ENCODE measurements at places on chromosomes 3 and 15. TPM values are rescaled to one million over a fixed set of nuclear protein-coding genes. Genes with fewer than 3 reads are reported as not detected.

Gene KNL1
- total RNA-seq: 39.5 TPM

Gene BCL2A1
- total RNA-seq: 2.3 TPM

Gene SLC24A5
- total RNA-seq: 0.26 TPM

DNA sequence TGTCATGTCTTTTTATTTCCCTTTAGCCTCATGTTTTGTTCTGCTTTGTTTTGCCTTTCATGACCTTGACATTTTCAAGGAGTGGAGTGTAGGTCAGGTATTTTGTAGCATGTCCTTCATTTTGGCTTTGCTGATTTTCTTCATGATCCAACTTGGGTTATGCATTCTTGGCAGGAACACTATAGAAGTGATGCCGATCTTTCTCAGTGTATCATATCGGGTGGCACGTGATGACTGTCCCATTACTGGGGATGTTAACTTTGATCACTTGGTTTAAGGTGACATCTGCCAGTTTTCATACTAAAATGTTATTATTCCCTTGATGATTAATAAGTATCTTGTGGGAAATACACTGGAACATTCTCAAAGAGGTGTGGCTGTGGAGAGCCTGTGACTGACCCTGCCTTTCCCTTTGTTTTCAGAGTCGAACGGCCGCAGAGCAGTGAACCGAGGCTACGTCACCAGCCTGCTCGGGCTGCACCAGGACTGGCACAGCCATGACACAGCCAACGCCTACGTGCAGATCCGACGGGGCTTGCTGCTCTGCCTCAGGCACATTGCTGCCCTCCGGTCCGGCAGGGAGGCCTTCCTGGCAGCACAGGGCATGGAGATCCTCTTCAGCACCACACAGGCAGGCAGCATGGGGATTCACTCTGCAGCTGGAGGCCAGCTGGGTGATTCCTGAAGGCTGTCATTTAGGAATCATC is 167.7 kb downstream of the AGBL1 start:
- DNase-seq: no peak

- DNase-seq: peak; percentile 2
These were observed 2.5 kb upstream of the MST1R start for GRCh38 chr3:49906073-49906743.

- DNase-seq: no peak
These were observed at the start of gene PCSK6 for GRCh38 chr15:101489599-101490407. Gene PCSK6 (minus strand): TSS chr15:101489707. CDS start chr15:101489670, 37 bp downstream.

- DNase-seq: peak; percentile 59
These were observed 56.0 kb downstream of the ZMAT3 start for GRCh38 chr3:179015551-179016020.

GRCh38 chr15:67035886-67036285 is 29.5 kb upstream of the SMAD3 start:
- DNase-seq: no peak

- DNase-seq: no peak
These were observed 531.4 kb downstream of the FOXP1 start for GRCh38 chr3:71051893-71052687.

- DNase-seq: no peak
These were observed 10.9 kb downstream of the CCR5AS start for GRCh38 chr3:46395766-46396530.

DNA sequence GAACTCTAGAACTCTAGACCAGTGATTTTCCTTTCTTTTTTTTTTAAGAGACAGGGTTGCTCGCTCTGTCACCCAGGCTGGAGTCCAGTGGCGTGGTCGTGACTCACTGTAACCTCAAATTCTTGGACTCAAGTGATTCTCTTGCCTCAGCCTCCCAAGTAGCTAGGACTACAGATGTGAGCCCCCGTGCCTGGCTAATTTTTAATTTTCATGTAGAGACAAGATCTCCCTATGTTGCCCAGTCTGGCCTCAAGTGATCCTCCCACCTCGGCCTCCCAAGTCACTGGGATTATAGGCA is 359.6 kb downstream of the SHQ1 start:
- DNase-seq: no peak

DNA sequence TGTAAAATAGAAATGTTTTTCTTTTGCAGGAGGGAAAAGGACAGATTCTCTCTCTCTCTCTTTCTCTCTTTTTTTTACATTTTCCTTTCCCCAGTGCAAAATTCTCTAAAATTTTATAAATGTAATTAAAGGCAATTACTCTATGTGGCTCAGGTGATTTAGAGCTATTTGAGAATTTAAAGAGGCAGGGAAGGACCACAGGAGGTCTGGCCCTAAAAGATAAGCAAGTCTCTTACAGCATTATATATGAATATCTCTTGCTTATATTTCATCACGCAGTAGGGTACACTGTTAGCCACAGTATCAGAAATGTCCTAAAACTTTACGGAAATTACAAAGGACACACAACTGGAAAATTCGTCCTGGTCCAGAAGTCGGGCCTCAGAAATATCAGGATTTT is 70.5 kb upstream of the PPIB start:
- DNase-seq: no peak

GRCh38 chr15:31551323-31551722 is 224.7 kb downstream of the KLF13 start:
- no peak for DNase-seq
